Mesothelial cell of epicardium (in vitro differentiated cells): ENCODE measurements at places on chromosomes 12 and 14. TPM values are rescaled to one million over a fixed set of nuclear protein-coding genes. Genes with fewer than 3 reads are reported as not detected.

Gene GDF11
- total RNA-seq = 17.0 to 18.7 TPM (median 18.1 TPM) in 3 replicates

Gene PRPH
- 0.38 TPM in 1 of 3 replicates, not detected in the others for total RNA-seq

Gene SLC17A8
- total RNA-seq = 0.40 to 0.66 TPM (median 0.61 TPM) in 3 replicates

Gene AQP6
- total RNA-seq = 0.11 to 0.16 TPM (median 0.11 TPM) in 3 replicates

Gene CYP27B1
- 3.3 to 4.7 TPM (median 4.0 TPM) in 3 replicates for total RNA-seq

Gene PPM1A
- total RNA-seq = 44.3 to 44.7 TPM (median 44.6 TPM) in 3 replicates

Gene RILPL2
- 2.4 TPM in 3 replicates for total RNA-seq

Gene COX8C
- 0.73 to 1.2 TPM in 2 of 3 replicates, not detected in the other for total RNA-seq

- H3K36me3 ChIP-seq = peaks cover 17% of the 10 kb centered on the region
- H3K27ac ChIP-seq = no peak overlapping the region
- no peak for DNase-seq
- no peak overlapping the region for H3K4me3 ChIP-seq
- H3K4me1 ChIP-seq = no peaks in the 10 kb centered on the region
Observed at GRCh38 chr12:1457901-1458300, 136.5 kb downstream of the FBXL14 start.

GRCh38 chr12:87254381-87255030 lies 774.7 kb downstream of the C12orf50 start:
- no peak for DNase-seq
- H3K4me1 ChIP-seq = no peaks in the 10 kb centered on the region
- H3K4me3 ChIP-seq = no peak overlapping the region
- H3K27me3 ChIP-seq = no peaks in the 10 kb centered on the region

DNA sequence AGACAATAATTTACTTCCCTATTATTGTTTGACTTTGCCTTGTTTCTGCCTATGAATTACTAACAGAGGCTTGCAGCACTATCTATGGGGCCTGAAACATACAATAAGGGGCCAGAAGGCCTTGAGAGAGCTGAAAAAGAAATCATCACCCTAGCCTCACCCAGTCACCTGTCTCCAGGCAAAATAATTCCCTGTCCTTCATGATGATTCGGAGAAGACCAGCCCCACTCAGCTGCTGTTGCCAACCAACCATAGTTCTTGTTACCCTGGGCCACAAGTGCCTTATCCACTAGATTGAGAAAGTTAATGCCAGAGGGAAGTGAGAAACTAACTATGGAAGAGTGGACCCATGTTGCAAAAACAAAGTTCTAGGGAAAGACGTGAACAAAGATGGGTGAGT lies 97.1 kb downstream of the ARF6 start:
- H3K4me3 ChIP-seq = no peak overlapping the region
- H3K36me3 ChIP-seq = no peaks in the 10 kb centered on the region
- DNase-seq = no peak
- H3K27ac ChIP-seq = no peak overlapping the region

DNA sequence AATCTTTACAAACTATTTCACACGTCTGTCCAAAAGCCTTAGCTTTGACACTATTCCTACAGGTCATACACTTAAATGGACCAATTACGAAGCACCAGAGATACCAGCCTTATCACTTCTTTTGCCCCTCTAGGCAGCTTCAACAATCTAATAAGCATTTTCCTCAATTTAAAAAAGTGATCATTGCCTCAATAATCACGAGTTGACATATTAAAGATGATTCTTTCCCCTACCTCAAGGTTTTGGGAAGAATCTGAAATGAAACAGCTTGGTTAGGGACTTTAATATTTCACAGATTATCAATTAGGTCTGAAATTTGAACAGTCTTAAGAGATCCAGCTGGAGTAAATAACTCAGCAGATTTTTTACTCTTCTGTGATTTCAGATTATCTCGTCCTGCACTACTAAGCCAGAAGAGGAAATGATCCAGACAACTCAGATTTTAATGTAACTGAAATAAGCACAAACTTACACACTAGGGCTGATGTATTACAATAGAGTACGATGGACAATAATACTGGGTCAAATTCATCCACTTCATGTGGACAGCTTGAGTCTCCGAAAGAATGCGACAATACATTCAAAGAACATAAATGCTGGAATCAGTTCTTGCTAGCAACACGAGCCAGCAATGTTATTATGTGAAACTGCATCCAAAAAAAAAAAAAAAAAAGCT lies 15.9 kb downstream of the UBE2N start:
- H3K4me3 ChIP-seq = no peak overlapping the region
- no peak for DNase-seq
- H3K27me3 ChIP-seq = no peaks in the 10 kb centered on the region
- H3K36me3 ChIP-seq = no peaks in the 10 kb centered on the region
